ENCODE measurements at places on chromosomes 1 and 21.

DNA sequence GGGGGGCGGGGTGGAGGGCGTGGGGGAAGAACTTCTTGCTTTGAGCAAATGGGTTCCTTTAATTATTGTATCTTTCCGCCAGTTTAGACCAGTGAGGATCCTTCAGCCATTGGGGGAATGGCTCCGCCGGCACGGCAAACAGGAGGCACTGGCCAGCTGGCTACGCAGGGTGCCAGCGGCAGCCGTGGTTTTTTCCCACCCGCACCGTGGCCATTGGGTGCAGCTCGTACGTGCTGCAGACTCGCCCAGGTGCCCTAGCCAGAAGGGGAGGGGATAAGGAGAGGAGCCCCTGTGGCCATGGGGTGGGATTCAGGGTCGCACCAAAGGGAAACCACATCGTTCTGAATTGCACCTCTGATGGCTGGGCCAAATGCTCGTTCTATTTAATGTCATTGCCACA is 65.6 kb downstream of the RGSL1 start:
- no peak for DNase-seq

DNA sequence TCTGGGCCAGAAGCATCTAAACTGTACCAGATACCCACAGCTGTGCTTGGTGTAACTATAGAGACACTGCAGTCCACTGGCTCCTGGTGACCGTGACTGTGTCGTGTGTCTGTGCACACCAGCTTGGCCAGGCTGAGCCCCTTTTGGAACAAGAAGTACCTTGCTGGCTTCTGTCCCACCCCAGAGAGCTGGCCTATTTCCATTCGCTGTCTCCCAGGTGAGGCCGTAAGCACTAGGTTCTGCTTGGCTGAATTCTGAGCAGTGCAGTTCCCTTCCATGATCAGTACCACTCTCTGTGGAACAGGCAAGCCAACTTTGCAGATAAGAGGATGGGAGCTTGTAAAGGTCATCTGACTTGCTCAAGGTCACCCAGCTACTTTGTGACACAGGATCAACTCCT is 119.9 kb upstream of the DNAH14 start:
- DNase-seq = no peak

- no peak for DNase-seq
These were observed 4.7 kb upstream of the ABCG1 start for GRCh38 chr21:42214081-42214750.

DNA sequence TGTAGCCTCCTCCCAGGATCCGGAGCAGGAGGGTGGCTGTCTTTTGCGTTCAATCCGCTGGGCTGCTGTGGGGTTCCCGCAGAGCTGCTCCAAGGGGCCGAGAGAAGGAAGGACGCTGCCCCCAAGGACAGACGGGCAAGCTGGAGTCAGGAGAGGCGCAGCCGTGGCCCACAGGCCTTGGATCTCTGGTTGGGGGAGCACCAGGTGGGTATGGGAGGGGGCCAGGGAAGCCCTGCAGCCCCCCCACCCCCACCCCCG is 15.9 kb upstream of the SKI start:
- no peak for DNase-seq

- DNase-seq = no peak
These were observed 42.8 kb downstream of the POFUT2 start for GRCh38 chr21:45244799-45245340.

GRCh38 chr1:234083460-234083859 is 179.0 kb downstream of the SLC35F3 start:
- no peak for DNase-seq

Data from stimulated activated CD4-positive, alpha-beta T cell treated with anti-CD3 and anti-CD28 coated beads, Interleukin-1b, Interleukin-23, amount 100 ng/mL, for 1 hour (primary cell).